NCI-H1417 treated with DMSO at 0.1 percent for 48 hours (cell line): ENCODE measurements at places on chromosomes 11 and 22.

- no peak for DNase-seq
Measured at GRCh38 chr11:73237471-73238290, 19.6 kb downstream of the P2RY2 start.

- DNase-seq, result no peak
Measured at GRCh38 chr22:47388778-47389177, 626.3 kb downstream of the TBC1D22A start.

DNA sequence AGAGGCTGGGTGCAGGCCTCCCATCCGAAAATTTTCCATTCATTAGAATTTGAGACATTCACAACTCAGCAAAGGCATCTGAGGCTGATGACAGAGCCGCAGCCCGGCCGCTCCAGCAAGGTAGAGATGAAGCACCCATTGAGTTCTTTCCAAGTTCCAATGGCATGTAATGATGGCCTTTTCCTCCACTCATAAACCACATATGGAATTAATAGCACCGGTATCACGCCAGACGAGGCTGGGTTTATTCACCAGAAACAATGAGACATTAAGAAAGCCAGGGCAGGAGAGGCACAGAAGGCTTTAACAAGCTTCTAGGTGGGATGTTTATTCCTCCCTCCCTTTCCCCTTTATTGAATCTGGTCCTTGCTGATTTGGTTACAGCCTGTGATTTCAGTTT lies 534.4 kb downstream of the MN1 start:
- no peak for DNase-seq

DNA sequence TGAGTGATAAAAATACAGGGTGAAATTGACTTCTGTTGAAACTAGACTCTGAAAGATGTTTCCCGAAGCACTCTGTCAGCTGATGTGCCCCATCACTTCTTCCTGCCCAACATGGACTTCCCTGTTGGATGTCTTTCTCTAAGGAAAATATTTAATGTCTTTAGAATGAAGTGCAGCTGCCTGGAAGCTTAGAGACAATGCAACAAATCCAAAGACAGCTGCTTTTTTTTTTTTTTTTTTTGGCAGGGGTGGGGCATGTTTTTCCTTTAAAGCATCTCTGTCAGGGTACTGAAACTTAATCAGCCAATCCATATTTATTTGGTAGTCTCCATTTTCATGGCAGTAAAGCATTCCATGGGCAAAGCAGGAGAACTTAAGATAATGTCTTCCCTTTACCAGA lies 5.9 kb downstream of the JAM3 start:
- DNase-seq, result no peak

DNA sequence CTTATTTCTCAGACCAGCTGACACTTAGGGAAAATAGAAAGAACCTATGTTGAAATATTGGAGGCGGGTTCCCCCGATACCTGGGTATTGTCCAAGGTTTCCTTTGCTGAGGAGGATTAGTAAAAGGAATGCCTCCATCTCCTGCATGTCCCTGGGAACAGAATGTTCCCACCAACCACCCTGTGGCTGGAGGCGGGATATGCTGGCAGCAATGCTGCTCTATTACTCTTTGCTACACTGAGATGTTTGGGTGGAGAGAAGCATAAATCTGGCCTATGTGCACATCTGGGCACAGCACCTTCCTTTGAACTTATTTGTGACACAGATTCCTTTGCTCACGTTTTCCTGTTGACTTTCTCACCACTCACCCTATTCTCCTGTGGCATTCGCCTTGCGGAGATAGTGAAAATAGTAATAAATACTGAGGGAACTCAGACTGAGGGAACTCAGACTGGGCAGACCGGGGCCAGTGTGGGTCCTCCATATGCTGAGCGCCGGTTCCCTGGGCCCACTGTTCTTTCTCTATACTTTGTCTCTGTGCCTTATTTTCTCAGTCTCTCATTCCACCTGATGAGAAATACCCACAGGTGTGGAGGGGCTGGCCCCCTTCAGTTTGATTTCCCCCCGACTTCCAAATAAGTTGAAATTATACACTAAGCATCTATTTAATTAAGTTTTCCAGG lies 32.1 kb downstream of the IGLL1 start:
- DNase-seq, result no peak

GRCh38 chr11:134019500-134019899 lies 49.4 kb upstream of the JAM3 start:
- no peak for DNase-seq

DNA sequence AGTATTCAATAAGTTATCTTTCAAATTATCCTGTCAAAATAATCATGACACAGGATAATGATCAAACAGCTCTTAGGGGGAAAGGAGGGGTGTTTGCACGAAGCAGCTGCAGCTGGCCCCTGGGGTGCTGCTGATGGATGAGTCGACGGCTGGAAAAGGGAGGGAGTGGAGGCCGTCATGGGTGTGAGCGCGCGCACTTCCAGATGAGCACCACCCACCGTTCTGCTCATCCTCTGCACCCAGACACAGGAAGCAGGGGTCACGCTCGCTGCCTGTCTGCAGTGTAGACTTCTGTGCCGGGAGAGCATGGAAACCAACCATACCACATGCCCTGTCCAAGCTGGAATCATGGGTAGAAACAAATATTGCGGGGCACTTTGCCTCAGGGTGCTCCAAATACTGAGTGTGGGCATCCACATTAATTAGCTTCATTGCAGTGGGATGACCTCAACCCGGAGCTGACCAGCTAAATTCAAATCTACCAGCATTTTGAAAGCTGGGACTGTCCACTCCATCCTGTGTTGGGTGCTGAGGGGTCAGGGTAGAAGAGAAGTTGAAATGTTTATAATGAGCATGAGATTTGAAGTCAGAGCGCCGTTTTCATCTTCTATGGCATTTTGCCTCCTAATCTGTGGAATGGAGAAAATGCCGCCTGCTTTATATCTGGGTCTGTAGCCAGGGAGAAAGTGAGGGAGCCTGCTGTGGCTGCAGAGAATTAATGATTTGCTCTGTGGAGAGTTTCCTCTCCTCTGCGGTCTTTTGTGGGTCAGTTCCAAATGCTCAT lies 802.4 kb downstream of the TBC1D22A start:
- DNase-seq, result peak; percentile 3

GRCh38 chr11:122731500-122731913 lies 76.0 kb downstream of the UBASH3B start:
- no peak for DNase-seq

DNA sequence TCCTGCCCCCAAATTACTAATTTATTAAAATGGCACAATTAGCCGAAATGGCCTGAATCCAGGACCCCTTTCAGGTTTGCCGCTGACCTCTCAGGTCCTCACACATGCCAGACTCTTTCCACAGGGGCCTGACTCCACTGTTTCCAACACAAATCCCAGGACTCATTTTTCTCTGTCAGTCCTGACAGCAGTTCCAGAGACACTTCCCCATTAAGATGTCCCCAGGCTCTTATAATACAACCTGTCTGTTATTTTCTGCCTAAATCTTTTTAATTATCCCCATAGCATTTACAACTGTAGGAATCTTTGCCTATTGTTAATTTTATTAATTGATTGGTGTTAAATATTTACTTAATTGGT lies 9.4 kb upstream of the IGLL5 start:
- no peak for DNase-seq

GRCh38 chr11:106306942-106307341 lies 229.5 kb downstream of the AASDHPPT start:
- DNase-seq, result no peak

- DNase-seq, result no peak
Measured at GRCh38 chr11:1308743-1309497, 512 bp downstream of the TOLLIP start.

GRCh38 chr22:19740586-19740985 lies 17.2 kb downstream of the GP1BB start:
- no peak for DNase-seq

DNA sequence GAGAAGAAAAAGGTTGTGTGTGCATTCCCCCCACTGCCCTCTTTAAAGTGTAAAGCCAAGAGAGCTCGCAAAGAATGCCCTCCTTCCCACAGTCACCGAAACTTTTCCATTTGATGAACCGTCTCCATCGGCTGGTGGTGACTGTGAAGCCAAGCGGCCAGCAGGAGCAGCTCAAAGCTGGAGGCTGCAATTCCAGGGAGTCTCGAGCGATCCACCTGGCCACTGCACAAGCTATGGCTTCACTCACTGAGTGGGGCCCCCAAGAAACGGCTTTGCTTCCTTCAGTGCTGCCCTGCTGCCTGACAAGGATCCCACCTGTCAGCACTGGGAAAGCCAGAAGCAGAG lies 117.7 kb downstream of the ABTB2 start:
- no peak for DNase-seq

DNA sequence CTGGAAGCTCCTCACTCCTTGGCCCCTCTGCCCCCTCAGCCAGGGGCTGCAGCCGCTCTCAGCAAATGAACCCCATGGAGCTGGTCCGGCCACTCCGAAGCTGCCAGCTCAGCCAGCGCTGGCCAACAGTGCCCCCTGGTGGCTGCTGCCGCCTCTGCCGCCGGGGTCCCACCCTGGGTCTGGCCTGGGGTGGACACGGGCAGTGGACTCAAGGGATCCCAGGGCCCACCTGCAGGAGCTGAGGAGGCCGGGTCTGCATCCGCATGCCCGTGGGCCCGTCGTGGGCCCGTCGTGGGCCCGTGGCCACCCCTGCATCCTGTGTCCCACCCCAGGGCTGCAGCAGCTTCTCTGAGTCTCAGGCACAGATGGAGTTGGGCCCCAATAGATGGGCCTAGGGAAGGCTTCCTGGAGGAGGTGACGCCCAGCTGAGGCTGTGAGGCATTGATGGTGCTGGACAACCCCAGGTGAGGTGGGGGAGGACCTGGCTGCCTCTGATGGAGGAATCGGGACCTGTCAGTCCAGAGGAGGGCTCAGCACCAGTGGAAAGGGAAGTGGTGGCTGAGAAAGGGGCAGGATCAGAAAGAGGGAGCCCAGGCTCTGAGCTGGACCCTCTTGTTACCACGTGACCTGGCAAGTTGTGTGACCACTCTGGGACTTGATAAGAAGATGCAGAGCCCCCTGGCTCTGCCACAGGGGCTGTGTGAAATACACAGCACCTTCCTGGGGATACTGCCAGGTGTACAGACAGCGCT lies 522.3 kb downstream of the BRD1 start:
- no peak for DNase-seq

- no peak for DNase-seq
Measured at GRCh38 chr11:64809781-64810241, 540 bp downstream of the MEN1 start.

GRCh38 chr11:34173050-34173449 lies 67.6 kb downstream of the NAT10 start:
- DNase-seq, result no peak

- no peak for DNase-seq
Measured at GRCh38 chr11:43567396-43567975, 113.1 kb upstream of the HSD17B12 start.

DNA sequence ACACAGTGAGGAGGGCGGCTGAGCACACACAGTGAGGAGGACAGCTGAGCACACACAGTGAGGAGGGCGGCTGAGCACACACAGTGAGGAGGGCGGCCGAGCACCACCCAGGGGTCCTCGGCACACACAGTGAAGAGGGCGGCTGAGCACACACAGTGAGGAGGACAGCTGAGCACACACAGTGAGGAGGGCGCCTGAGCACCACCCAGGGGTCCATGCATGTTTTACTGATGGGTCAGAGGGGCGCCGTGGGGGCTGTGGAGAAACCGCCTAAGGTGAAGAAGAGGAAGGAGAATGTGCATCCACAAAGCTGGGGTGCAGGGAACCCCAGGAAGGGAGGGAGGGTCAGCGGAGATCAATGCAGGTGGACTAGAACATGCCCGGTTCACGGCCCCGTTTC lies 461.8 kb downstream of the BRD1 start:
- no peak for DNase-seq

DNA sequence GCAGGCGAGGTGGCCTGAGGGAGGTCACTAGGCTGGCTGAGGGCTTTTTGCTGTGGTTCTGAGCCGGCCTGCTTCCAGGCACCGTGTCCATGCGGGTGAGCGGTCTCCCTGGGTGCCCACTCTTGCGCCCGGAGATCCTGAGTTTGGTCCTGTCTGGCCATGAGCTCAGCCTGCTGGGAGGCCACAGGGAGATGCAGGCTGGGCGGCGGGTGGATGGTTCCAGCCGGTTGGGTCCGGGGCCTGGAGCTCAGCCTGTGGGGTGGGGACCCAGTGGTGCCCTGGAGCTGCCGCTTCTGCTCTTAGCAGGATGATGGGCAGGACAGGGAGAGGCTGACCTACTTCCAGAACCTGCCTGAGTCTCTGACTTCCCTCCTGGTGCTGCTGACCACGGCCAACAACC lies 18.5 kb downstream of the TPCN2 start:
- no peak for DNase-seq

- no peak for DNase-seq
Measured at GRCh38 chr11:70887542-70887827, 364.9 kb downstream of the SHANK2 start.

- no peak for DNase-seq
Measured at GRCh38 chr11:7251836-7252682, at the start of gene SYT9. TSS of gene SYT9 (plus strand) at chr11:7251904. CDS start at chr11:7252187, 283 bp downstream.

DNA sequence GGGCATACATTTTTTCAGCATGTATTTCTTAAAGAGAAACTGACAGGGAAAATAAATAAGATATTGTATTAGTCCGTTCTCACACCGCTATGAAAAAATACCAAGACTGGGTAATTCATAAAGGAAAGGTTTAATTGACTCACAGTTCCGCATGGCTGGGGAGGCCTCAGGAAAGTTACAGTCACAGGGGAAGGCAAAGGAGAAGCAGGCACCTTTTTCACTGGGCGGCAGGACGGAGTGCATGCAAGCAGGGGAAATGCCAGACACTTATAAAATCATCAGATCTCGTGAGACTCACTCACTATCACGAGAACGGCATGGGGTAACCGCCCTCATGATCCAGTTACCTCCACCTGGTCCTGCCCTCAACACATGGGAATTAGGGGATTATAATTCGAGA lies 44.2 kb downstream of the PPFIA1 start:
- no peak for DNase-seq

- peak; percentile 2 for DNase-seq
Measured at GRCh38 chr11:6505577-6506240, 8.6 kb downstream of the DNHD1 start.

DNA sequence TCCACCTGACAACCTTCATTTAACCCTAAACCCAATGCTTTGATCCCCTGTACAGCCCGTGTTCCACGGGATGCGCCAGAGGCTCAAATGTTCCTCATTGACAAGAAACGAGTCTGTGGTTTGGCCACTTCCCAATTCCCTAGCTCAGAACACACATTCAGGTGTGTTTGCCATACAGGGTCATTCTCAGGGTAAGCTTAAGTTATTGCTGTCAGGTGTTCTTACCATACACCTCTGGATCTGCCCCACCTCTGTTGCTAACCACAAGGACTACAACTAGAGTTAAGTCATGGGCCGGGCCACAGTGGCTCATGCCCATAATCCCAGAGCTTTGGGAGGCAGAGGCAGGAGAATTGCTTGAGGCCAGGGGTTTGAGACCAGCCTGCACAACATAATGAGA lies 45.6 kb upstream of the POLD3 start:
- no peak for DNase-seq

GRCh38 chr22:29197096-29197495 lies 8.6 kb upstream of the EMID1 start:
- no peak for DNase-seq

DNA sequence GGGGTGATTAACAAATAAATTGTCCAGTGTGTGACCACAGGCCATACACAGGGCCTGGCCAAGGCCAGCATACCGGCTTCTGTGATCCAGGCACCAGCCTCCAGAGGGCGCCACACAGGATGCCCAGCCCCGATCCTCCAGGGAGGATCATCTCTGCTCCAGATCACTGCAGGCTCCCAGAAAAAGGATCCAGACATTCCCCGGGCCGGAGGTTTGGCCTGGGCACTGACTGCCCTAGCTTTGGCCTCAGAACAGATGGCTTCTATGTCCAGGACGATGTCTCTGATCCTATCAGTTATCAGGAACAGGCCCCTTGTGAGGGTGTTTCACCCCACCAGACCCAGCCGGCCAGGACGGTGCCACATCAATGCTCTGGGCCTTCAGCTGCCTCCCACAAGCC lies 74.5 kb upstream of the LMO1 start:
- no peak for DNase-seq

GRCh38 chr22:24380220-24380904 lies 47.0 kb upstream of the ADORA2A start:
- peak; percentile 21 for DNase-seq
